Left colon (tissue), 2 donors: ENCODE measurements at places on chromosomes 2 and 18.

DNA sequence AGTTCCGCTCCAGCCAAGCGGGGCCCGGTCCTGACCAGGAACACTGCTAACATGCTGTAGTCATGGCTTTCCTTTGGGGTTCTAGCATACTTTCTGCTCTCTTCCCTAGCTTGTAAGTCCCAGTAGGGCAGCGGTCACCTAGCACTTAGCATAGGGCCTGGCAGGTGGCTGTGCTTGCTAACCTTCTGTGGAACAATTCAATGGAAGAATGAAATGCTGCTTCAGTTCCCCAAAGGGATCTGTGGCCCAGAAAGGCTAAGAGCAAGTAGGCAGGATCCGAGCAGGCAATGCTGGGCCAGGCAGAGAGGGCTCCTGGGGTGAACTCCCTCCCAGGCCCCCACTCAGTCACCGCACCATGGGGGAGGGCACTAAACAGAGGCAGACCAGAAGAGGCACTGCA lies 266.8 kb downstream of the CELF4 start:
- DNase-seq = no peak

DNA sequence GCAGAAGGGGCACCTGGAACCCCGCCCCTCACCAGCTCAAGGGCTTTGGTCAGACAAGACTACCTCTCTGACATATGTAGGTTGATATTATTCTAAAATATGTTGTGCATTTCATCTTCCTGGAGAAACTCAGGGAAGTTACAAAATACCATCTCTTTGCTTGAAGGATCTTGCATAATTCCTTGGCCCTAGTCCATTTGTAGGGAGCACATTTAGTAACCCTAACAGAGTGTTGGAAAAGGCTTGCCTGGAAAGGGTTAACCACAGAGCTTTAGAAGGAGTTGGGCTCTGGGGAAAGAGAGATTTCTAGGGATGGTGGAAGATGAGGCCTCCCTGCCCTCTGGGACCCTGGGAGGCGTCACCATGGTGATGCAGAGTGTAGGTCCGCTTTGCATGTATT lies 143.0 kb upstream of the SLC1A4 start:
- no peak for DNase-seq

GRCh38 chr2:5691221-5691984 lies 781 bp upstream of the SOX11 start:
- DNase-seq = no peak

DNA sequence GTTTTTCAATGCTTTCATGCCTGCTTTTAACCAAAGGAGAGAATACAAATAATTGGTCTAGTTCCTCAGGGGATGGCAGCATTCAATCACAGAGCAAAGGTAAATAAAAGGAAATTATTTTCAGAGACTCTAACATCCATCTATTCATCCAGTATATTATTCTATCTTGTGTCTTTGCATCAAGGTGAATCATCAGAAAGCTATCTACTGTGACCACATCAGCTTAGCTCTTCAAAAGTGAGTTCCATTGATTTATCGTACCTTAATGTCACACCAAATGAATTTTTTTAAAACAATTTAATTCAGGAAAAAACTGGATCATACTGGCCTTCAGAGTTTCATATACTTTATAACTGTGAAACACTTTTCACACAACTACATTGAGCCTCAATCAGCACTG lies 66.1 kb downstream of the CHN1 start:
- no peak for DNase-seq

DNA sequence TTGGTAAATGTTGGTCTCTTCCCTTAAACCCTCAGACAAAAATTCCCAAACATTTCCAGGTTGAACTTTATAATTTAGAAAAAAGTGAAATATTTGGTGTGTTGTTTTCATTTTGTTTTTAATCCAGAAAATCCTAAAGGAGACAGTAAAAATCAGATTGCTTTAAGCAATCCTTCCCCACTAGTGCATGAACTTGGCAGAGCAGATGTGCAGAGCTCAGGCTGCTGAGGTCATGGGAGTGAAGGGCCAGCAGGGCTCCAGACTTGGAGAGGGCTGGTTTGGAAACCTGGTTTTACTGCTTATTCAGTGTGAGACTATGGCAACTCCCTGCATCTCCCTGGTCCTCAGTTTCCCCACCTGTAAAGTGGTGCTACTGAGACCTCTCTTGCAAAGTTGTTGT lies 66.7 kb upstream of the TEX51 start:
- no peak for DNase-seq

- DNase-seq = no peak
These were observed 103.5 kb upstream of the MAP3K20 start for GRCh38 chr2:172972005-172972619.

DNA sequence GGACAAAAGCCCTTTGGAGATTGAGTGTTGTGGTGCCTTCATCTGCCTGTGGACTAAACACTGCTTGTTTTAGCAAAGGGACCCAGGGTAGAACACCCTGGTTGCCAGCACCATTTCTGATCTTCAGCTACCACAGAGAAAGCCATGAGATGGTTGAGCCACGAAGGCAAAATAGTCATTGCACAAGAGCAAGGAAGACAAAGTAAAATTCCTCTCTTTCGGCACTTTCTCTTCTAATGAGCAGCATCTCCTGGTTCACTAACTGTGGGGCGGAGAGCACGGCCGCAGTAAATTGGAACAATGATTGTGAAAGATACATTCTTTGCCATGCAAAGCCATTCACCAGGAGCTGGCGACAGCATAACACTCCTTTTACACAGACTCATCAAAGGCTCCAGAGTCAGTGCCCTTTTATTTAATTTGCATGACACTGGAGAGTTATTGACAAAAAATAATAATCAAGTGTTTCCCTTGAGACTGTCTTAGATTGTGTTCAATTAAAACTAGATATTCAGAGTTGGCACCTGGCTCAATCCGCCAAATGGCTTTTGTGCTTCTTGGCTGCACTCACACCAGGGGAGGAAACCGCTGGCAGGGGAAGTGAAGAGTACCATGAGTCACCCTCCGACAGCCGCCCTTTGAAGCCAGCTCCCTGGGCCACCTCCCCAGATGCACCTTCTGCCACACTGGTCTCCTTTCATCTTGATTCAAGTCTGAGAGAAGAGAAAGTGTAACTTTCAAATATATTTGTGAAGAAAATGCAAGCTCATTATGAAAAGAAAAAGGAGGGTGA lies 100.5 kb upstream of the MEIS1 start:
- DNase-seq = no peak
